ENCODE measurements at places on chromosomes 6 and 20.

- DNase-seq: peak; percentile 97
These were observed 1.3 kb downstream of the C20orf203 start for GRCh38 chr20:32672394-32672981.

- DNase-seq: no peak
These were observed 3.6 kb downstream of the DTNBP1 start for GRCh38 chr6:15659181-15659580.

DNA sequence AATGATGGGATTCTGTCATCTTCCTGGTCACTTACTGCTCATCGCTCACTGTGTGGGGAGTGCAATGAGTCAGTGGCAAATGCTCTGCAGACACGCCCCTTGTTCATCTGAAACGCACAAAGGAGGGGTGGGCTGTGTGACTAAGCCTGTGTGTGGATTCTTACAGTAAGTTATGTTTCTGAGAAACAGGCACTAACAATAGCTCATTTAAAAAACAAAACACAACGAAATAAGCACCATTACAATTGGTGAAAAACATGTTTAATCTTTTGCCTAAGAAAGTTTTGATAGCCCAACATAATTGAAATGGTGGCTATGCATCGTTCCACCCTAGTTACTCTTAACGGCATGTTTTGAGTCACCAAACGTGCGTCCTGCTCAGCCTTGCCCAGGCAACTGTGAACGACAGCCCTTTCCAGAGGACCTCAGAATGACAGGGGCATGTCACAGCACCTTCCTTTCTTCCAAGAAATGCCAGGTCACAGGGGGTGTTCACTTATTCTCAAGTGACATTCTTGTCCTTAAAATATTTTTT lies 118.4 kb upstream of the SGK1 start:
- peak; percentile 74 for DNase-seq

- peak; percentile 4 for DNase-seq
These were observed 31.3 kb downstream of the KLHL31 start for GRCh38 chr6:53634184-53634631.

DNA sequence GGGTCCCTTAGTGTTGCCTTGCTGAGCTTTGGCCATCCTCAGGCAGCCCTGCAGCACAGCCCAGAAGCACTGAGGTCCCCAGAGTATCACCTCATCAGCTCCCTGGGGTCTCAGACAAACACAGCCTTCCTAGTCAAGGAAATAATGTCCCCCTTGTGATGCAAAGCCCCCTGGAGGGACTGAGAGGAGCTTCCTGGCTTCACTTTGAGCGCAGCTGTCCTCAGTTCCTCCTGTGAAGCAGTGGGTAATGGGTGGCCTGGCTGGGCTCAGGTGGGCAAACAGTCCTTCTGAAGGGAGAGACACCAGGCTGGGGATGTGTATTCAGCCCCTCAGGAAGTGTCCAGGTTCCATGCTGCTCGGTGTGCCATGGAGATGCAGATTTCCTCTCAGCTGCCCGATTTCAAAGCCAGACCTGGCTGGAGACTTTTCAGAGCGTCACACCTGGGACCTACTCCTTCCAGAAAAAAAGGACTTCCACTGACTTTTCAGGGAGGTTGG lies 79.2 kb upstream of the FOXA2 start:
- no peak for DNase-seq

DNA sequence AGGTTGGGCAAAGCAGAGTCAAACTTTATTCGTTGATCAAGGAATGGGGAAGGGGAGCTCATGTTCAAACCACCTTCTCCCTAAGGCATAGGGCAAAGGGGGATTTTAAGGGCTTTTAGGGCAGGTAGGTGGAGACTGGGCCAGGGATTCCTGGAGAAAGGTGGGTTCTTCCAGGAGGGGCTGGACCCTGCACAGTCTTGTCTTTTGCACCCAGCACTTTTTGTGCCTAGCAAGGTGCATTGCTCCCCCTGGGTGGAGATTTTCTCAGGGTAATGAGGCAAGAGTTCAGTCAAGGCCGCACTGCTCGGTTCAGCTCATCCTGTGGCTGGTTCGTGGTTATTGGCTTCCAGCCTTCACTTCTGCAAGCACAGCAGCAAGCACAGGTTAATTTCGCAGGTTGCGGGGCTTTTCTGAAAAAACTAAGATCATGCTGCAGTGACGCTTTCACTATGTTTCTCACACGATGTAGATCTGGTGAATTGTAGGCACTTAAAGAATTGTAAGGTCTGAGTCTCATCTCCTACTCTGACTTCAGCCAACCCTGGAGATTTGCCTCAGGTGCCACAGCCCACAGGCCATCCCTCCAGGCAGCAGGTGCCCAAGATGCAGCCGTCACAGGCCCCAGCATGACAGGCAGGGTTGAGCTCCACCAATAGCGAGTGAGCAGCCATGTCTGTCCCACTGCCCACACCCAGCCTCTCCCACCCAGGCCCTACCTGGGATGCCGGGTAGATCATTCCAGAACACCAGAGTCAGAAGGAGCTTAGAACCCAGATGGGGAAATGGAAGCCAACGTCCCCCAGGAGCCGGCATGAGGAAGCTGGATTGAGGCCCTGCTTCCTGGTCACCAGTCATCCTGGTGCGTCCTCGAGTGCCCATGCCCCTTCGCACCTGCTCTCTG lies 37.1 kb downstream of the SUN5 start:
- DNase-seq: peak; percentile 23

GRCh38 chr6:11538819-11539468 lies 1.4 kb downstream of the TMEM170B start:
- DNase-seq: peak; percentile 50

DNA sequence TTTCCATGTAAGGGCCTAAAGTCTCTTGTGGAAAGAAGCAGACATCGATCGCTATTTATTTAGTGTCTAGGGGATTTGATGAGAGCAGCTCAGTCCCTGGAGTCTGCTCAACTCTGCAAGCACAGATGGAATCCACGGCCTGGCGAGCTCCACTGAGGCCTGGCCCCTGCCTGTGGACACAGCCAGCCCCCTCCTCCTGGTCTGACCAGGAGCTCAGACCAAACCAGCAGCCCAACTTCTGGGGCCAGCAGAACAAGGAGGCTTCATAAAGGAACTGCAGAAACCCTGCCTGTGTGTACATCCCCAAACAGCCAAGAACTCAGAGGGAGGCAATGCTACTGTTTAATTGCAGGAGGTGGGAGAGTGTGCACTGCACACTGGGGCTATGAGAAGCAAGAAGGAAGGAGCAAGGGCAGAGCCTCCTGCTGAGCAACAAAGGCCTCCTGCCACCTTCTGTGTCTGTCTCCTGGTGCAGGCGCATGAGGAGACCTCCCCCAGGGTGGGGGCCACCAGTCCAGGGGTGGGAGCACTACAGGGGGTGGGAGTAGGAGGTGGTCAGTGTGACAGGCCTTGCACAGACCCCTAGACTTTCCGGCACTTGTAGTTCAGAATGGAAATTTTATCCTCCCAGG lies 3.8 kb downstream of the CST5 start:
- no peak for DNase-seq

DNA sequence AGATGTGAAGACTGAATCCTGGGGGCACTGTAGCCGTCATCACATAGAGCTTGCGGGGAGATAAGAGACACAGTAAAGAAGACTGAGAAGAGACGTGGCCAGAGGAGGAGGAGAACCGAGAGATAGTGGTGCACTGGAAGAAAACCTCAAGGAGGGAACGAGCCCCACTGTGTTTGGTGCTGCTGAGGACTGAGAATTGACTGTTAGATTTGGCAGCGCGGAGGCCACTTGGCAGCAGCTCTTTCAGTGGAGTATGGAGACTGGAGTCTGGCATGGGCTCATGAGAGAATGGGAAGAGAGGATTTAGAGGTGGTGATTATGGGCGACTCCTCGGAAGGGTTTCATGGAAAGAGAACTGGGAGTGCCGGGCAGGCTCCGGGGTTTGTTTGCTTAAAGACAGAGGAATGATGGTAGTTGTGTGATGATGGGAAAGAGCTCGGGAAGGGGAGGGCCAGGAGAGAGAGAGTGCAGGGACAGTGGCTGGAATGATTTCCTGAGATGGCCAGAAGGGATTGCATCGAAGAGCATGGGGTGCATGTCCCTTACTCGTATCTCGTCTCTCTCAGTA lies 18.0 kb downstream of the CDYL start:
- no peak for DNase-seq

DNA sequence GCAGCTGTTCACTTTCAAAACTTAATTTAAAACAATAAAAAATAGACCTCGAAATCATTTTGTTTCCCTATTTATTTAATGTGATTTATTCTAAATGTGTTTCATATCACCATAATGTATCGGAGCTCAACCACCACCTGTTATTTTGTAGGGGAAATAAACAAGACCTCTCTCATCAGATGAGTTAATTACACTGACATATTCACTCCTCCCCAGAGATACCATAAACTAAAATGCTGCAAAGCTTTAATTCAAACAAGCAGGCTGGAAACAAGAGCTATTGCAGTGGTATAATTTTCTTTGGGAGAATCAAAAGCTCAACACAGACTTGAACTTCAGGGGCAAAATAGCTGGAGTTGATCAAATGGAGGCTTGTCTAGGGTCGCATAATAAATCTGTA lies 303.5 kb upstream of the TSHZ2 start:
- DNase-seq: no peak

DNA sequence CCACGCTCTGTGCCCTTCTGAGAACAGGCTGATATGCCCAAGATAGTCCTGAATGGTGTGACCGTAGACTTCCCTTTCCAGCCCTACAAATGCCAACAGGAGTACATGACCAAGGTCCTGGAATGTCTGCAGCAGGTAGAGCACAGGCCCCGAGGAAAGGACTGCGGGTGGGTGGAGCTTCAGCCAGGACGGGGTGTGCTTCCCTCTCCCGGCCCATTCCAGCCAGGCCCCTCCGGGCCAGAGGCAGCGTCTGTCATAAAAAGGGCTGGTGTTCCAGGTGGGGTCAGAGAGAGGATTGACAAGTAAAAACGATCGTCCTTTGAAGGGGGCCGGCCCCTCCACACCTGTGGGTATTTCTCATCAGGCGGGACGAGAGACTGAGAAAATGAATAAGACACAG lies 1.3 kb downstream of the RTEL1 start:
- no peak for DNase-seq

GRCh38 chr6:49155316-49155715 lies 307.7 kb downstream of the MMUT start:
- DNase-seq: no peak

- DNase-seq: peak; percentile 83
These were observed 188.0 kb upstream of the TAB2 start for GRCh38 chr6:149129371-149130077.

DNA sequence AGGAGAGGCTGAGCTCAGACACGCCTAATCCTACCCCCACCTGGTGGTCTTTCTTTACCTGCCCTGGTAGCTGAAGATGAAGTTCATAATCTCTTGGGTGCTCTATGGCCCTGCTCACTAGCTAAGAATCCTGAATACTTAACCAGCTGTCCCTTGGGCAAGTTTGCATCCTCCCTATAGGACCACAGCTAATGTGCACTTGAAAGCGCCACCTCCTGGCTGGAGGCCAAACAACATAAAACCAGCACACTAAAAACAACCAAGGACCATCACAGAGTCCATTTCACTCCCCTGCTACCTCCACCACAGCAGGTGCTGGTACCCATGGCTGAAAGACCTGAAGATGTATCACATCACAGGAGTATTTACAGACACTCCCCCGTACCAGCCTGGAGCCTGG lies 155.5 kb upstream of the SLC24A3 start:
- DNase-seq: no peak

DNA sequence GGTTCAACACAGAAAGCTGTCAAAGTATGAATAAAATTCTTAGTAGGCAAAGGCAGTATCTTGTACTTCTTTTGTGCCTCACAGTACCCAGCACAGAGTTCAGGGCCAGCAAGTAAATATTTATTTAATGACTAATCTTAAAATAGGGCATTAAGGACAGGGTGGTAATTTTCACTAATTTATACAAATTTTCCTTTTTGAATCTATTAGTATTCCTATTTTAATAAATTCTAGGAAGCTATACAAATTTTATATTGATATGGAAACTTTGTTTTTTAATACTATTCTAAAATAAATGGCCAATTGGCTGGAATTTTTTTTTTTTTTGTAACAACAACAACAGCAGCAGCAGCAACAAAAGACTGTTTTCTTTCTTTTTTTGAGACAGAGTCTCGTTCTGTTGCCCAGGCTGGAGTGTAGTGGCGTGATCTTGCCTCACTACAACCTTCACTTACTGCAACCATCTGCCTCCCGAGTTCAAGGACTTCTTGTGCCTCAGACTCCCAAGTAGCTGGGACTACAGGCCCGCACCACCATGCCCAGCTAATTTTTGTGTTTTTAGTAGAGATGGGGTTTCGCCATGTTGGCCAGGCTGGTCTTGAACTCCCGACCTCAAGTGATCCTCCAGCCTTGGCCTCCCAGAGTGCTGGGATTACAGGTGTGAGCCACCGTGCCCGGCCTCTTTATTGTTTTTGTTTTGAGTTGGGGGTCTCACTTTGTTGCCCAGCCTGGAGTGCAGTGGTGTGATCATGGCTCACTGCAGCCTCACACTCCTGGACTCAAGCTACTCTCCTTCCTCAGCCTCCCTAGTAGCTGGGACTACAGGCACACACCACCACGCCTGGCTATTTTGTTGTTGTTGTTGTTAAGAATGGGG lies 85.2 kb downstream of the FKBP5 start:
- DNase-seq: no peak

GRCh38 chr20:56890011-56890410 lies 260.9 kb downstream of the TFAP2C start:
- DNase-seq: no peak

DNA sequence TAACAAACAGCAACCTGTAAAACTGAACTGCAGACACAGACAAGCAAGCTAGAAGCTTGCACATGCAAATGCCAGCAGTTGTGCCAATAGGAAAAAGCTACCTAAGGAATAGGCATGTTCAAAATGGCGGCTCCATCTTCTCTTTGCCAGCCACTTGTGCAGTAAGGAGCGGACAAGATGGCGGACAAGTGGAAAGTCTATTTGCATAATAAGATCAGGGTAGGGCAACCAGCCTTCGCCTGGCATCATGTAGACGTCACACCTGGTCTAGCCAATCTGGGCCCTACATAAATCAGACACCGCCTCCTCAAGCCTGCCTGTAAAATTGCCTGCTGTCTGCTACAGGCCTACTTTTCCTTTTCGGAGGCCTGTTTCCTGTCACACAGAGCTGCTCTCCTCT lies 18.0 kb downstream of the C6orf52 start:
- DNase-seq: no peak

DNA sequence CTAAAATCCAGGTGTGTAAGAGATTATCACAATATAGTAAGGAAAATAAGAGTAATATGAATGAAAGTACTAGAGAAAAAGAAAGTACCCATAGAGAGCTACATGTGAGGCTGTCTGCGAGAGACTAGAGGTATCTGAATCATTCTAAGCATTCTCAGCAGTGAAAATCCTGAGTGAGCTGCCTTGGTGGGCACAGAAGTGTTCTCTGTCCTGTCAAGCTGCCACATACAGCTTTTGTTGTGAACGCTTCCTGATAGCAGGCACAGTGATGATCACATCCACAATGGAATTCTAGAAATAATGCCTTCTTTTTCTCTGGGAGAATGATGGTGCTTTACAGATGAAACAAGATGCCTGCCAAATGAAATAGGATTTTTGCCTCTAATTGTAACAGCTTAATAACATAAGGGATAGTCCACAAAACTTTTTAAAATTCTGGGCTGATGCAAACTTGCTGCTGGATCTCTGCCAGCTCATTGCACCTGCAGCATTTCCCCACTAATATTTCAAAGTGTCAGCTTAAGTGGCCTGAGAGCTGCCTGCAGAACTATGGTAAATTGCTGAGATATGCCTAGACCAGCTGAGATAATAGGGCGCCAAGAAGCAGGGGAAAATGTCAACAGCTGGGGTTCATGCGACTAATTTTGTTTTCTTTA lies 620.5 kb downstream of the DOK5 start:
- DNase-seq: no peak

- DNase-seq: no peak
These were observed 103.2 kb upstream of the TIAM2 start for GRCh38 chr6:154891901-154892300.
